Right lung (tissue), 10 donors: ENCODE measurements at places on chromosomes 12 and 14. TPM values are rescaled to one million over a fixed set of nuclear protein-coding genes. Genes with fewer than 3 reads are reported as not detected.

DNA sequence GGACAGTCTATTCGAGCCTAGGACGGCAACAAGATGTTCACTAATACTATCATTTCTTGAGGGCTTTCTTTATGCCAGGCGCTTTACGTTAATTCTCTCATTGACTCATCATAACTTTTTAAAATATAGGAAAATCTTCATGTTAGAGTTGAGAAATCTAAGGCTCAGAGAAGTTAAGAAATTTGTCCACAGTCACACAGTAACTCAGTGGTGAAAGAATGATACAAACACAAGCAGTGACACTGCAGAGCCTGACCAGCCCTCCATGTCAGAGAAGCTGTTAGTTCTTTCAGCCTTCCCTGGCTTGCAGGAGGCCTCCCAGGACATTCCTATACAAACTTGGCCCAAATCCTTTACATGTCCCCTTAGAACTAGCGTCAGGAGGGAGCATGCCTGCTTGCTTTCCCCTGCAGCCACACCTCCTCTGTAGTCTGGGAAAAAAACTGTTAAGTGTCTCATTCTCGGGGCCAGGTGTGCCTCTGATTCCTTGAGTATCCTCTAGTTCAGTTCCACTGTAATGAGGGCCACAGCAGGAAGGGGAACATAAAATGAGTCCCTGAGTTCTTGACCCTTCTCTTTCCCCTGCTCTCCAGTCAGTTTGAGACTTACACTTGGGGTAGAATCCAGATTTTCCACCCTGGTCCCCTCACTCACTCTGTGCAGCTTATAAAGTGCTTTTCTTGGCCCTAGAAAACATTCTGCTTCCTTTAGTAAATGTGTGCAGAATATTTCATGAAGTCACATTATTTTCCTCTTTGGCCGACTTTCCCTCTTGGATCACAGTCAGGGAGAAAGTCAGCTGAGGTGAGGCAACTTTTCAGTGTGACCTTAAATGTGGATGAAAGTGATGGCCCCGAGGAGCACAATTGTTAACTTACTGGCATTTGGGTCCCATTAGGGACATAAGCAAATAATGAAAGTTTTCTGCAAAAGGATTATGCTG is 152.2 kb upstream of the HIF1A start:
- no peak for DNase-seq

- DNase-seq: no peak
Measured at GRCh38 chr12:90543374-90543773, 411.6 kb downstream of the CCER1 start.

GRCh38 chr12:12024911-12025682 is 45.6 kb upstream of the BCL2L14 start:
- no peak for DNase-seq

DNA sequence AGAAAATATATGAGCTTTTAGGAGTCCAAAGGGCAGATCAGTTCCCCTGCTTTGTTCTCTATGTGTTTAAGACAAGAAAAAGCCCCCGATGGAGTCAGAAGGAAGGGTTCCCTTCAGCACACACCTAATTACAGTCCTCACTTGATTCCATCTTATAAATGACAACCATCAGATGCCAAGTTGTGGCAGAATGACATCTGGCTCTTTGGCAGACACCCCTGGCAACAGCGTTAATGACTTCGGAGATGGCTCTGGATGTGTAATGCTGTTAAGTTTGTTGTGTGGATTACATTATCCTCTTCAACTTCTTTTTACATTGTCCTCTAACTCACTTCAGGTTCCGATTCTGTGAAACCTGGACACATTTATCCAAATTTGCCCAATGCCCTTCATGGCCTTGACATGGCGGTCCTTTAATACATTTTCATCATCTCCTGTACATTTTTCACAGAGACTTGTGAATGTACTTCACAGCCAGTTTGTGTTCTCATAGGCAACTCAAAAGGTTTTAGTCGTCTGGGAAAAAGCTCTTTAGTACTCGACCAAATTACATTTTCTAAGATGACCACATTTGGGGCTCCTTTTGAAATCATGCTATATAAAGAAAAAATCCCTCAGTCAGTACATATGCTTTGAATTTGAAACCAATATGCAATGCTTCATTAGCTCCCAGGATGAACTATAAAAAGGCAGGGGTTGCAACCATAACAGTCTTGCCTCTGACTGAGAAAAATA is 667.8 kb downstream of the NOVA1 start:
- DNase-seq: peak; percentile 67

Gene SLC38A4
- polyA plus RNA-seq: 7.2 TPM

- DNase-seq: no peak
Measured at GRCh38 chr12:68148261-68148951, 11.1 kb downstream of the IFNG start.

GRCh38 chr12:55933169-55933798 is 2.3 kb downstream of the DGKA start:
- no peak for DNase-seq

DNA sequence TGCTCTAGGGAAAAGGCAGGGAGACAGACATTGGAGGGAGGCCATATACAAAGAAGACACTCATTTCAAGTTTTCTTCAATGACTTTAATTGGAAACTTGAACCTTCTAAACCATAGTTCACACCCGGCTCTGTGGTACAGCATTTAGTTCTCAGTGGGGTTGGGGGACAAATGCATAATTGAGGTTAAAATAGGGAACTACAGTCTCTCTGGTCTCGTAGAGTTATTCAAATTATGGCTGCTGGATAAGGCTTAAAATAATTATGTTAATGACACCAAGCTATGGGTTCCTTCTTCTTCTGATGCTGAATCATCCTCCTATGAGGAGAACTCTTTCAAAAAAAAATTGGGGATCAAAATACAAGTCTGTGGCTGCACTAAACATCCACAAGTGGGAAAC is 3.8 kb upstream of the RPAP3 start:
- DNase-seq: no peak

Gene SOAT2
- 0.20 TPM for polyA plus RNA-seq

GRCh38 chr14:25350021-25350420 is 300.1 kb upstream of the STXBP6 start:
- no peak for DNase-seq

DNA sequence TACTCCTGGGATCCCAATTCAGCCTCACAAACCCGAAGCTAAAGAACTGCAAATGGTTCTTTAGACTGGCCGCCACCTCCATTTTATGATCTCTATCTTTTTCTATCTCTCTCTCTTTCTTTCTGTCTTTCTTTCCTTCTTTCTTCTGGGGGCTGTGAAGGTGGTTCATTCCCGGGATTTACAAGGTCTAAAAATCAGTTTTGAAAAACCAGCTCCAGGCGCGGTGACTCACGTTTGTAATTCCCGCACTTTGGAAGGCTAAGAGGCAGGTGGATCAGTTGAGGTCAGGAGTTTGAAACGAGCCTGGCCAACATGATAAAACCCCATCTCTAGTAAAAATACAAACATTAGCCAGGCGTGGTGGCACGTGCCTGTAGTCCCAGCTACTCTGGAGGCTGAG is 67.2 kb upstream of the VASH1 start:
- no peak for DNase-seq

Gene ZFHX2
- polyA plus RNA-seq: 4.4 TPM

GRCh38 chr14:96016501-96017160 is 22.5 kb upstream of the C14orf132 start:
- DNase-seq: no peak

Gene SOX5
- polyA plus RNA-seq: 35.8 TPM

DNA sequence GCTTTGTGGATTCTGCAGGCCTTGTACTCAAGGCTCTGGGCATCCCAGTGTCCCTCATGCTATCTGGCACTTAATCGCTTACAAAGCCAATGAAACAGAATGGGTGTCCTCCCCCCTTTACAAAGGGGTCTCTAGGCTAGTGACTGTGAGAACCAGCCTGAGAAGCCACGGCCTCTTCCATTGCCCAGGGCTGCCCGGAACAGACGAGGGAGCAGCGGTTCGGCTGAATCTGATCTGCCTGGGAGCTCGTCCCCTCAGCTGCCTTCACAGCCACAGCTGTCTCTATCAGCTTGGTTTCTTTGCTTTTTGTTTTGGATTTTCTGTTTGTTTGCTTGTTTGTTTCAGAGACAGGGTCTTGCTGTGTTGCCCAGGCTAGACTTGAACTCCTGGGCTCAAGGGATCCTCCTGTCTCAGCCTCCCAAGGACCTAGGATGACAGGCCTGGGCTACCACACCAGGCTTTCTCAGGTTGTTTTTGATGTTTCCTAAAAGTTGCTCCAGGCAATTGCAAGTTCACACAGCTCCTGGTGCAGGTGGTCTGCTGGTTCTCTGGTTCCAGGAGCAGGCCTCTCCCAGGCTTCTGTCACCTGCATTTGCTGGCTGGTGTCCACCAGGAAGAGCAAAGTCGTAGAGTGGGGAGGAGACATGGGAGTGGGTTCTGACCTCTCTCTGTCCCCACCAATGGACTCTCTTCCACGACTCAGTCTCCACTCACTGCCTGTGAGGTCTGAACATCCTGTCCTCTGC is 10.9 kb upstream of the RIN3 start:
- DNase-seq: no peak

Gene CELA1
- not detected for polyA plus RNA-seq

Gene DBX2
- polyA plus RNA-seq: not detected
